ENCODE measurements at places on chromosomes 16 and 17.

DNA sequence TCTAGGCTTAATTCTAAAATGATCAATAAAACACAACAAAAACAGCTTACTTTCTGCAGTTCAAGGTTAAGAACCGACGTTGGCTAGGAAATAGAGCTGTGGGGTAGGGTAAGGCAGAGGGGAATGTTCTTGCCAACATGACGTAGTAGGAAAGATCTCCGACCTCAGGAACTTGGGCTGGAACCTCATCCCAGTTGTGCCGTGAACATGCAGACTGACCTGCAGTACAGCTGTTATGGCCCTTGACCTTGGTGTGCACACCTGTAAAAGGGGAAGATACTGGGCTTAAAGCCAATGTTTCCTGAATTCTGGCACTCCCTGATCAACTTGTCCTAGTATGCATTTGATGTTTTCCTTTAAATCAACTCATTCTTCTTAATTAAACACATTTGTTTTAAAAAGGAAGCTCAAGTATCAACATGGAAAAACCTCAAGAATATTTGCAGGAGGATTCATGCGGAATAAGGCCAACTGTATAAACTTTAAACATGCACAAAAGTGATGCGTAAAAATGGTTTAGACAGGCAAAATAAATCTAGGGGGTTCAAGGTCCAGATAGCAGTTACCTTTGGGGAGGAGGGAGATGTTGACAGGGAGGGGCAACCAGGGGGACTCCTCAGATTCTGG lies 14.2 kb upstream of the SLC6A2 start:
- DNase-seq: no peak

- no peak for DNase-seq
Measured at GRCh38 chr17:77312061-77312701, 171.4 kb downstream of the SEC14L1 start.

GRCh38 chr17:2171702-2172076 lies 116.8 kb downstream of the HIC1 start:
- DNase-seq: no peak

DNA sequence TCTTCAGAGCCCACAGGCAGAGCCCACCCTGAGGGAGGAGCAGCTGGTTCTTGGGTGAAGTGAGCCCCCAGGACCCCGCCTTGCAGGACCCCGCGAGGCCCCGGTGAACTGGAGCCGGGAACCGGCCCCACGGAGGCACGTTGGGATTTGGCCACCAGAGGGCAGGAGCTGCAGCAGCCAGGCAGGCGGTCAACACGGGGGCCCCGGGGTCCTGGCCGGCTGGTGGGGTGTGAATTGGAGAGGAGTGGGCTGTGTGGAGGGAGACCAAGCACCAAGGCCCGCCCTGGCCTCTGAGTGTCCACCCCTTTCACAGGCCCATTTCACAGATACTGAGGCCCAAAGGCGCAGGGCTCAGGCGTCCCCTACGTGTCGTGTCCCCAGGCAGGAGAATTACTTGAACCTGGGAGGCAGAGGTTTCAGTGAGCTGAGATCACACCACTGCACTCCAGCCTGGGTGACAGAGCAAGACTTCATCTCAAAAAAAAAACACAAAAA lies 2.2 kb downstream of the DPEP1 start:
- no peak for DNase-seq

DNA sequence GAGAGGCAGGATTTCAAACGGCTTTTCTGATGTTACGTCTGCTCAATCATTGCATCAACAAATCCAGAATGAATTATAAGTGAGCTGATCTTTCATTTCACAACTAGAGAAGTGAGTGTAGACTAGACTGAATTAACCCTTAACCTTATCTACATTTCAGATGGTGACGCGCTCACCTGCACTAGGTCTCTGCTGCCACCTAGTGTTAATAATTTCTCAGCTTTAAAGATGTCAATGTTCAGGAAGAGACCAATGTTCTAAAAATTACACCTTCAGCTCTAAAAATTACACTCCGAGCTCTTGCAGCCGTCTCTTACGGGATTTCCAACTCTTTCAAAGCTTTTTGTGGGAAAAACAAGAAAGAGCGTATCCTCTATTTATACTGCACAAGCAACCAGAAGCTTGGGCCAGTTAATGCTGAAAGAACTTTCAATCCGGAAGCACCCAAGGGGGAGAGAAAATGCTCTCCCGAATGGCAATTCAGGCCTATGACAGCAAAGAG lies 88.2 kb upstream of the FA2H start:
- DNase-seq: no peak

Data from T-helper 22 cell (primary cell).